ENCODE measurements at places on chromosomes 2 and 18.
A peak's percentile ranks its signal among the peaks of the same experiment; 100 is the strongest.

DNA sequence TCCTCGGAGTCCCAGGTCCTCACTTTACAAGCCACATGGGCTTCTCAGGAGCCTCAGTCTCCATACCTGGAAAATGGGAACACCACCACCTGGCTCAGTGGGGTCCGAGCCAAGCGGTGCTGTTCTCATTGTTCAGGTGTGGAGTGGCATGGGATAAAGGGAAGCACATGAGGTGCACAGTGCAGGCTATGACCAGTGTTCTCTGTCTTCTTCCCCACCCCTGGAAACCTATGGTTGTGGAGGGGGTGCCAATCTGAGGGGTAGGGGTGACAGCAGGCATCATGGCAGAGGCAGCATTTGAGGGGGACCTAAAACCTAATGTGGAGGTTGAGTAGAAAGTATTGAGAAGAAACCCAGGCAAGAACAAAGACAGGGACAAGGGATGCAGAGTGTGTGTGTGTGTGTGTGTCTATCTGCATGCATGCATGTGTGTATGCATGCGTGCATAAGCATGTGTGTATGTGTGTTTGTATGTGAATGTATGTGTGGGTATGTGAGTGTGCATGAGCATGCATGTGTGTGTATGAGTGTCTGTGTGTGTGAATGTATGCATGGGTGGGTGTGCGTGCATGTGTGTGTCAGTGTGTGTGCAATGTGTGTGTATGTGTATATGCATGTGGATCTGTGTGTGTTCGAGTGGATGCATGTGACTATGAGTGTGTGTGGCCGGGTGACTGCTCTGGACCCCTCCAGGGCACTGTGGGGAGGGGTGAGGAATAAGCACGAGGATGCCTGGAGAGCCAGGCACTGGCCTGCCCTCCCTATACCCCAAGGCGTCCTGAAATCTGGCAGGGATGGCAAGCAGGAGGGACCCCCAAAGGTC lies 4.0 kb downstream of the KIF1A start:
- DNase-seq = no peak

DNA sequence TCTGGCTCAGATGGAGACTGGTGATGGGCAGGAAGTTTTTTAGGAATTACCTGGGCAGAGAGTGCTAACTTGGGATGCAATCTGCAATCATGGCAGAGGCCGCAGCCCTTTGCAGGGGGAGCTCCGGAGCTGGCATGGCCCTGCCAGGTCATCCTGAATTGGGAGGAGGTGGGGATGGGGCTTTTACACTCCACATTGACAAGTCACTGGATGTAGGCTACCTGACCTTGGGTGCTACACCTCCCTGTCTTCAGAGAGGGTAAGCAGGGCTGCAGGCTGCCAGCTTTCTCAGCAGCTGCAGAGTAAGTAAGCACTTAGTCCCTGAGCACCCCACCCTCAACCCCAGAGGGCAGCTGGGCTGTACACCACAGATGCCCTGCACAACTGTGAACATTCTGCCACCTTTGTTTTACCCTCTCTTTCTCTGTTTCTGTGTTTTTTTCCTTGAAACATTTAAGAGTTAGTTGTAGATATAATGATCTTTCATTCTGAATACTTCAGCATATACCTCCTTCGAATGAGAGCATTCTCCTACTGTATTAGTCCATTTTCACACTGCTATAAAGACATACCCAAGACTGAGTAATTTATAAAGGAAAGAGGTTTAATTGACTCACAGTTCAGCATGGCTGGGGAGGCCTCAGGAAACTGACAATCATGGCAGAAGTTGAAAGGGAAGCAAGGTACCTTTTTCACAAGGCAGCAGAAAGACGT lies 6.8 kb upstream of the HS1BP3 start:
- no peak for DNase-seq

DNA sequence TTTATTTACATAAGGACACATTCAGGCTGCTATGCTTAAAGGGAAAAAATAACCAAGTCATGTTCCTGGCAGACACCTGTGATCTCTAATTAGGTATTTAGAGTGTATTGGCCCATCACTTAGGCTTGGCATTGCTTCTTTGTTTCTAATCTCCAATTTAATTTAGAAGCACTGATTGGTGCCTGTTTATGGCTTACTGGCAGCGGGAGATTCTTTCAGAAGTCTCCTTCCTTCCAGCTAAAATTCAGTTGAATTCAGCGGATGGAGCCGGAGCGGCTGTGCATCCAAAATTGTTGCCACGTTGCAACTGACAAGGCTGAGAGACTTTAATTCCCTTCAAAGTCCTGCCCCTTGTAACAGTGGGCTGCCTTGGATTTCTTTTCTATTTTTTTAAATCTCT lies 66.5 kb downstream of the VWA3B start:
- no peak for DNase-seq

DNA sequence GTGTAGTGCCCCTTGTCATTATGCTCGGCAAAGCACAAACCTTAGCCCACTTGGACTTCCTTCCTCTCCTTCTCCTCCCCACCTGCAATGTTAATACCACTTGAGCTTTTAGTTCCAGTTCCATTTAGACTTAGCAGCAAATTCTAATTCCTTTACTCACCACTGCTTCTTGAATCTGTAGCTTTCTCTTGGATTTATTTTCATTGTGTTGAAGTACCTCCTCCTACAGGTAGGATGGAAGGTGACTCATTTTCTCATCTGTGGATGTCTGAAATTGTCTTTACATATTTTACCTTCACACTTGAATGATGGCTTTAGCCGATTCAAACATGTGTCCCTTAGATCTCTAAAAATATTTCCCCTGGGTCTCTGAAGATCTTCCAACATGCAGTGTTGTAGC lies 32.8 kb upstream of the BIN1 start:
- no peak for DNase-seq

GRCh38 chr18:62085756-62086155 lies 101.1 kb downstream of the PIGN start:
- DNase-seq = no peak

DNA sequence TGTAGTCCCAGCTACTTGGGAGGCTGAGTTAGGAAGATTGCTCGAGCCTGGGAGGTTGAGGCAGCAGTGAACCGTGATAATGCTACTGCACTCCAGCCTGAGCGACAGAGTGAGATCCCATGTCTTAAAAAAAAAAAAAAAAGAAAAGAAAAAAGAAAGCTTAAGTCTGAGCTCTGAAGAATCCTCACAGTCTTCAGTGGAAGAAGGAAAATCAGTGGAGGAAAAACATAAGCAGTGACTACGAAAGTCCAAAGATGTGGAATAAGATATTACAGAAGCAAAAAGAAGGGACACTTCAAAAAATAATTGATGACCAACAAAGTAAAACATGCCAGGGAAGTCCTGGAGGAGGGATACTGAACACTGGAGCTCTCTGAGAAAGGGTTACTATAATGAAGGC lies 2.8 kb upstream of the PCGF1 start:
- DNase-seq = no peak

GRCh38 chr18:37289423-37289822 lies 276.2 kb downstream of the CELF4 start:
- no peak for DNase-seq

DNA sequence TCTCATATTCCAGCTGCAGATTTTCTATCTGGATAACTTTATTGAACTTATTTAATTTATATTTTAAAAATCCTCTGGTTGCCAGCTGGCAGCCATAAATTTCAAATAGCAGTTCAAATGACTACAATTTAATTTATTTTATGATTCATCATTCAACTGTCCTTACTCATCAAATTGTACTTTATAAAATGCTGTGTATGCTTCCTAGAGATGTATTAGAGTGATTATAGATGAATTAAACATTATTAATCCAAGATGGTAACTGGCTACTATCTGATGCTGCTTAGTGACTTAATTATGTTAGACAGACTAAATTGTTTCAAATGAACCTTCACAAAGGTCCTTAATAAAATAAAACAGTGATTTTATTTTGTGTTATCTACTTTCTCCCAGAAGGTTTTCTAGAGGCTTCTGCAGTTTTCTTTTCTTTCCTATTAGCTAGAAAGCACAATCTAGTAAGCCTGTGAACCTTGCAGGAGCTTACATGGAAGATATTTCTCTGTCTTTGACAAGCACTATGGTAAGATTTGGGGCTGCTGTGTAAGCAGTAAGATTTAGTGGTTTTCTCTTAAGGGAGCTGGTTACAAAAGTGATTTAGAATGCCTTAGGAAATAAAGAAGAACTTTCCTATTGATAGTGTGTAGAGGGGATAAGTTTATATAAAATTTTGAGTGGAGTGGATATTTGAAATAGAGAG lies 322.3 kb downstream of the FSIP2 start:
- DNase-seq = no peak

- DNase-seq = no peak
Measured at GRCh38 chr2:200467806-200468681, 41.8 kb downstream of the KCTD18 start.

DNA sequence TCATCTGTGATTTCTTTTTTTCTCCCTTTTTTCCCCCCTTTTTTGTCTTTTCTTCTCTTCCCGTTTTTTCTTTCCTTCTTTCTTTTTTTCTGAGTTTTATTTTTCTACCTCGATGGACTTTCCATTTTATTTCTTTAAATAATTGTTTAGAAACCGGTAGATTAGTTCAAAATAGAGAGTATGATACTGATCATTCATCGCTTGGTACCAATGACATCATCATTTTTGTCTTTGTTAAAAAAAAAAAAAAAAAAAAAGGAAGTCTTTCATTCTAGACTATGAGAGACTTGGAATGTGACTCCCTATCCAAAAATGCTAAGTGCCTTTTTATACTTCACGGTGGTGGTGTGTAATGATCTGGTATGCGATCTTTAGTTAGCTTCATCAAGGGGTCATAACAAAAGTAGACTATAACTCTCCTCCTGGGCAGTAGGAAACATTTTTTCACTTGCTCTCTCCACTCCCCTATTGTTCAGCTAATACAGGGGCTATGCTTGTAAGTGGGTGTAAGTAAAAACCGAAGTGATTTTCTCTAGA lies 1517.5 kb upstream of the ZEB2 start:
- DNase-seq = no peak

DNA sequence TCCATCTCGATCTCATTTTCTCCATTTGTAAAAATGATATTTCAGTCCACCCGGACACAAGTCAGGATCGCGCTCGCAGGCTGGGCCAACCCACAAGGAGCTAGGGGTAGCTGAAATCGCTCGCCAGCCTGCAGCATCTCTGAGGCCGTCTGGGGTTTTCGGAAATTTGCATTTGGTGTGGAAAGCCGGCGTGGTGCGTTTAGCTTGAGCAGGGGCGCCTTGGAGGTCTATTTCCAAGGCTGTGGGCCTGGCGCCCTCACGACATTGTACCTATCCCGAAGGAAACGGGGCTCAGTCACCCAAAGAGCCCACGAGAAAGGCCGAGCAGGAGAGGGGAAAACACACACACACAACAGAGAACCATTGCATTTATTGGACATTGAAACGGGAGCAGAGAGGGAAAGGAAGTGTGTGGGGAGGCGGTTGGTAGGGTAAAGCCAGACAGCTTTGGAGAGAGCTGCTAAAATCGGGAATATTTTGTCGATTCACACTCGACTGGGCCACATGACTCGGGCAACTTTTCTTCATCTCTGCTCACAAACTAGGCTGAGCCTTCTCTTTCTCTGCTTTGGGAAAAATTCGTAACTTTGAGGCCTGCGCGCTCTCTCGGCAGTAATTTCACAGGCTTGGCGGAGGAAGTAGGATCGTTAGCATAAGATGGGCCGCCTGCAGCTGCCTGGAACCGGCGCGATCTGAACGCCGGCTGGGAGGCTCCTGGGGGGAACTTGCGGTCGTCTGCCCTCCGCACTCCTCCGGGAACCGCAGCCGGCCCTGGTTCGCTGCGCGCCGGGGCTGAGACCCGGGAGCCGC lies 1.1 kb upstream of the HOXD8 start:
- peak; percentile 55 for DNase-seq

DNA sequence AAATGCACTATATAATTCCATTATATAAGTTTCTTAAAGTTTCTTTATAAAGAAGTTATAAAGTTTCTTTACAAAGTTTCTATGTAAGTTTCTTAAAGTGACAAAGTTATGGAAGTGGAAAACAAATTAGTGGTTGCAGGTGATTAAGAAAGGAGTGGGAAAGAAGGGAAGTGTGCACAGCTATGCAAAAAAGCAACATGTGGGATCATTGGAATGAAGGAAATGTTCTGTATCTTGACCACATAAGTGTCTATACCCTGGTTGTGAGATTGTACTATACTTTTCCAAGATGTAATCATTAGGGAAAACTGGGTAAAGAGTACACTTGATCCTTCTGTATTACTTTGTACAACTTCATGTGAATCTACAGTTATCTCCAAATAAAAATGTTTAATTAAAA lies 1541.1 kb downstream of the LRP1B start:
- no peak for DNase-seq
